PC-9 (cell line): ENCODE measurements at places on chromosomes 4 and X. TPM values are rescaled to one million over a fixed set of nuclear protein-coding genes. Genes with fewer than 3 reads are reported as not detected.

Gene MMRN1
- not detected in 2 replicates for total RNA-seq

Gene PNMA6A
- not detected in 2 replicates for total RNA-seq

Gene XAGE1A
- total RNA-seq: not detected in 2 replicates

Gene OPRPN
- not detected in 2 replicates for total RNA-seq

Gene ARR3
- total RNA-seq: not detected in 2 replicates

Gene ADGRA3
- 40.5 and 51.6 TPM in 2 replicates for total RNA-seq

Gene HSFX4
- total RNA-seq: not detected in 2 replicates

Gene RBMXL3
- not detected in 2 replicates for total RNA-seq

Gene AP1S2
- total RNA-seq: 10.6 and 14.2 TPM in 2 replicates

Gene AMBN
- total RNA-seq: not detected in 2 replicates

Gene OSTC
- total RNA-seq: 53.5 and 61.7 TPM in 2 replicates

Gene RHOH
- not detected in 2 replicates for total RNA-seq
